NCI-H1092 (cell line): ENCODE measurements at places on chromosomes 6 and 20.

DNA sequence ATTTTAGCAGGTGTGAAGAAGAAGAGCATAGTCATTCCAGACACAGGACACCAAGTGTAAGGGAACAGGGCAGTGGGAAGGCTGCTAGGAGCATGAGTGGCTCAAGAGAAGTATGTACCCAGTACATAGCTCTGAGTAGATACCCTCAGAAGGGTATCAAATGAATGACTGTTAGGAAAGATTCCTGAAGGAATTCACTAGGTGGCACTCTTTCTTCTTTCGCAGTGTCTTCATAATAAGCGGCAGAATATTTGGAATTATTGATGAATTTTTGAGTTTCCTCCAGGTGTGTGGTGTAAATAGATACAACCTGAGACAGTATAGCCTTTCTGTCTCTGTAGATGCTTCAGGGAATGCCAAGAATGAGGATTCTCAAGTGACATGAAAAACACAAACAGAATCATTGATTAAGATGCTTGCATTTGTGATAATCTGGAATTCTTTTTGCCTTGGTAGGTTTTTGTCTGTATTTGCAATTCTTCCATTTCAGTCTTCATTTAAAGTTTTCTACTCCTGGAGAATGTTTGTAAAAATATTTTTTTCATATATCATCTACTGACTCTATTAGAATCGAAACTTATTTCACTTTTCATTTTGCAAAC lies 264.3 kb upstream of the RIMS1 start:
- DNase-seq = no peak

DNA sequence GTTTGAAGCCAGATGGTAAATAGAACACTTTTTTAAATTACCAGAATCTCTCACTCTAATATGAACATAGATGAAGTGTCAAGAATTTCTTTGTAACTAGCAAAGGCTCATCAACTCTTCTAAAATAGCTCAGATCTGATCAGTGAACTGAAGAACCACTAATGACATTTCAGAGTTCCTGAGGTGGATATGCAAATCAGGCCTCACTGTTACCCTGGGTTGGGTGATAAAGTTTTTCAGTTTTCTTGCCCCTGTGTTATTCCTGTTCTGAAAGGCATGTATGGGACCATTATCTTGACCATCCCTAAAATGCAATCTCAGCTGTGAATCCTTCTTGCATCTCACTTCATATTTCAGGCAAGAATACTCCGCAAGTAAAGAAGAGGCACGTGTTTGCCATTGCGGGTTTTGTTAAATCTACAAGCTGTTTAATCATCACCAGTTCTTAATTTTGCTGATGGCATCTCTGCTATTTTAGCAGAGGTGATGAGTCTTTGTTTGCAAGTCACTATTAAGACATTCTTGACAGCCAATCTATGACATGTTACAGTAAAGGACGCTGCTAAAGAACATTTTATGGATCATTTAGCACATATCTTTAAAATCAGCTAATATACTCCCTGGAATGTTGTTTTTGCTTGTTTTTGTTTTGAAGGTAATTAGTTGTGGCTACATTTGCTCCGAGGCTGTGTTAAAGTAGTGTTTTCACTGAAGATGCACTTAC lies 47.9 kb downstream of the KHDC1L start:
- DNase-seq = no peak

GRCh38 chr20:62358171-62359042 lies 8.7 kb downstream of the LAMA5 start:
- DNase-seq = no peak

GRCh38 chr6:41174610-41175009 lies 11.7 kb upstream of the TREM2 start:
- no peak for DNase-seq

- DNase-seq = no peak
These were observed 12.7 kb upstream of the SLC17A1 start for GRCh38 chr6:25844518-25844917.

DNA sequence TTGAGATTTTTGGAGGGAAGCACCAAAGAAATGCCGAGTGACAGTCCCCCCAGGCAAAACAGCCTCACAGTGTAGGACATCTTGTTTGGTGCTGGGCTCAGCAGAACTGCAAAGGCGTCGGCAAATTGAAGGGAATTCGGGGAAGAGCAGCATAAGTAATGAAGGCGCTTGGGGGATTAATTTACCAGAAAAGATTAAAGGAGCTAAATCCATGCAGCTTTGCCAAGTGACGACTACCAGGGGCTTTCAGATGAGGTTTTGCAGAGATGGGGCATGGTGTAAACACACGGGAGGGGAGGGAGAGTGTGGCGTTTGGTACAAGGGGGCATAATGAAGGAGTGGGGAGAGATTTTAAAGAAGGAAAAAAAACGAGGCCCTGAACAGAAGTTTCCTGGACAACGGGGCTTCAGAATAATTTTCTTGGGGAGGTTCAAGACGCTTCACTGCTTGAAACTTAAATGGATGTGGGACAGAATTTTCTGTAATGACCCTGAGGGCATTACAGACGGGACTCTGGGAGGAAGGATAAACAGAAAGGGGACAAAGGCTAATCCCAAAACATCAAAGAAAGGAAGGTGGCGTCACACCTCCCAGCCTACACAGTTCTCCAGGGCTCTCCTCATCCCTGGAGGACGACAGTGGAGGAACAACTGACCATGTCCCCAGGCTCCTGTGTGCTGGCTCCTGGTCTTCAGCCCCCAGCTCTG lies 45.4 kb upstream of the CDH22 start:
- DNase-seq = no peak

- DNase-seq = no peak
These were observed 66.0 kb downstream of the DTD1 start for GRCh38 chr20:18653736-18654447.

GRCh38 chr6:154434662-154435061 lies 75.8 kb downstream of the CNKSR3 start:
- no peak for DNase-seq
